Activated CD8-positive, alpha-beta T cell treated with anti-CD3 and anti-CD28 coated beads, Interleukin-2, amount 10 ng/mL, durations not matched to agents 7 days and 5 days (primary cell): ENCODE measurements at places on chromosomes 5 and 9. TPM values are rescaled to one million over a fixed set of nuclear protein-coding genes. Genes with fewer than 3 reads are reported as not detected.

Gene FLT4
- total RNA-seq: 1.6 TPM

Gene PDGFRB
- 47.0 TPM for total RNA-seq

Gene PCDHA7
- total RNA-seq: not detected

Gene ATP6V0E1
- 129 TPM for total RNA-seq

Gene CD180
- total RNA-seq: not detected

Gene C5orf58
- total RNA-seq: not detected

Gene SLIT3
- not detected for total RNA-seq

Gene SPATA31C1
- not detected for total RNA-seq

Gene MAST4
- 5.5 TPM for total RNA-seq

DNA sequence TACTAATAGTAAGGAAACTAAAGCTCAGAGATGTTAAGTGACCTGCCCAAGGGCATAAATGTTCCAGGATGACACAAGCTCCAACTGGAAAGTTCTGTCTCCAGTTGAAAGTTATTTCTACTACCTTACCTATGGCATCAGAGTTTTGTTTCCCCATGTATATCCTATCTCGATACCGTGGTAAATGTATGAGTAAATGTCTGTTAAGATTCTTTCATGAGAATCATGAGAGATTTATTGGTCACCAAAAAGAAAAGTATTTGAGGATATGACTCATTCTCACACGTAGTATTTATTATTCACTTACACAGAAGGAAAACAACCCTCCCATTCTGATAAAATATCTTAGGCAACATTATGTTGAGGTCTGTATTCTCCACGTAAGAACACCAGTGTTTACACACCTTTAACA is 11.1 kb upstream of the SHOC1 start:
- no peak overlapping the region for H3K4me3 ChIP-seq
- H3K36me3 ChIP-seq: no peaks in the 10 kb centered on the region
- DNase-seq: no peak
- H3K27ac ChIP-seq: no peak overlapping the region
- no peaks in the 10 kb centered on the region for H3K27me3 ChIP-seq

- H3K27ac ChIP-seq: no peak overlapping the region
- H3K27me3 ChIP-seq: peaks cover 9% of the 10 kb centered on the region
- DNase-seq: peak; percentile 41
- H3K4me1 ChIP-seq: peaks cover 23% of the 10 kb centered on the region
- no peaks in the 10 kb centered on the region for H3K36me3 ChIP-seq
- H3K4me3 ChIP-seq: no peak overlapping the region
Observed at GRCh38 chr5:170597109-170597751, 93.4 kb downstream of the KCNIP1 start.

- H3K27me3 ChIP-seq: no peaks in the 10 kb centered on the region
- H3K36me3 ChIP-seq: no peaks in the 10 kb centered on the region
- peaks cover 7% of the 10 kb centered on the region for H3K4me1 ChIP-seq
- no peak overlapping the region for H3K27ac ChIP-seq
- no peak overlapping the region for H3K4me3 ChIP-seq
- DNase-seq: peak; percentile 59
Observed at GRCh38 chr5:140372971-140373487, 13.0 kb downstream of the SLC4A9 start.
